ENCODE measurements at places on chromosomes 7 and 10.

DNA sequence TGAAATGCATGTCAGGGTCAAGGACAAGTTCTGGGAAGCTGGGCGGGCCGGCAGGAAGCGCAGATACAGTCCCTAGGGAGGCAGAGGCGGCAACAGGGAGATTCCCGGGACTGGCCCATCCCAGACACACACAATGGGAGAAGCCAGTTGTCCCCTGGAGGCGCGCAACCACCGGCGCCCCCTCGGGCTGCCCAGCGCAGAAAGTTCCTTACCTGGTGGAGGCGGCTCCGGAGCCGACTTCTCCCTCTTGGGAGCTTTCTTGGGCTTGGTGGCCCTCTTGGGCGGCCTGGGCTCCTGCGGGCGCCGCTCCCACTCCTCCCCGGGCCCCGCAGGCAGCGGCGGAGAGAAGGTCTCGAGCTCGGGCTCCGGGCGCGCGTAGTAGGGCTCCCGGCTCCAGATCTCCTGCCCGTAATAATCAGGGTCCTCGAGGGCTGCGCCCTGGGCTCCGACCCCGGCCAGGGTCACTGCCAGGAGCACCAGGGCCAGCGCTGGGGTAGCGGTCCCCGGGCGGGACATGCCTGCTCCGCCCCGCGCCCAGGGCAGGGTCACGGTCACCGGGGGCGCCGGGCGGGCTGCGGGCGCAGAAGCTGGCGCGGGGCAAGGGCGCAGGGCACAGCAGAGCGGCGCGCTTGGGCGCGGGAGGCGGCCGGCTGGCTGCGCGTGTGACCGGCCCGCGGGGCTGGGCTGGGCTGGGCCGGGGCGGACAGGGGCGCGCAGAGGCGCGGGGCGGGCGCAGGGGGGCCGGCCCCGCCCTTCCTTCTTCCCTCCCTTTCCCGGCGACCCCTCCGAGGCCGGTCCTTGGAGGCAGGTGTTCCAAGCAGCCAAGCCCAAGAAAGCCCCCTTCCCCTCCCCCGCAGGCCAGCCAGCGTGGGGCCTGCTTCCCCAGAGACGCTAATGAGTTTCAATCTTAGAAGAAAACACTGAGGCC, at the start of gene CPXM2:
CPXM2 (minus strand) TSS at position 664 of the 928 bp plus-strand sequence; CDS start at position 516, 148 bp downstream.
- peak; percentile 23 for DNase-seq

- no peak for DNase-seq
Measured at GRCh38 chr10:53990799-53991238, 810.2 kb downstream of the PCDH15 start.

GRCh38 chr7:128076796-128077271, 45.6 kb upstream of the LRRC4 start:
- no peak for DNase-seq

DNA sequence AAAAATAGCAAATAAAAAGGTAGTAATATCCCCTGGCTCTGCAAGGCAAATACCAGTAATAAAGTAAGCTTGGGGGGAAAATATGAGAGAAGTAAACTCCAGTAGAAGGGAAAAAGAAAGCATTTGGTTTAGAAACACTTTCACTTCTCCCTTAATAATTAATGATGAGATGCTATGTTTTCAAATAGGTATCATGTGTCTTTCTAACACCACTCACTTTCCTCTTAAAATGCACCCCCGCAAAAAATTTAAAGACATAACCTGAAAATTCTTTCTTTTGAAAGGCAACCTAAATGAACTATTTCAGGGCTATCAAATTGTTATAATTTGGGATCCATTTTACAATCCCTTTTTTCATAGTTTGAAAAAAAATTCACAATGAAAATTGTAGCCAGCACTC, 240.3 kb downstream of the SNX10 start:
- DNase-seq: no peak

DNA sequence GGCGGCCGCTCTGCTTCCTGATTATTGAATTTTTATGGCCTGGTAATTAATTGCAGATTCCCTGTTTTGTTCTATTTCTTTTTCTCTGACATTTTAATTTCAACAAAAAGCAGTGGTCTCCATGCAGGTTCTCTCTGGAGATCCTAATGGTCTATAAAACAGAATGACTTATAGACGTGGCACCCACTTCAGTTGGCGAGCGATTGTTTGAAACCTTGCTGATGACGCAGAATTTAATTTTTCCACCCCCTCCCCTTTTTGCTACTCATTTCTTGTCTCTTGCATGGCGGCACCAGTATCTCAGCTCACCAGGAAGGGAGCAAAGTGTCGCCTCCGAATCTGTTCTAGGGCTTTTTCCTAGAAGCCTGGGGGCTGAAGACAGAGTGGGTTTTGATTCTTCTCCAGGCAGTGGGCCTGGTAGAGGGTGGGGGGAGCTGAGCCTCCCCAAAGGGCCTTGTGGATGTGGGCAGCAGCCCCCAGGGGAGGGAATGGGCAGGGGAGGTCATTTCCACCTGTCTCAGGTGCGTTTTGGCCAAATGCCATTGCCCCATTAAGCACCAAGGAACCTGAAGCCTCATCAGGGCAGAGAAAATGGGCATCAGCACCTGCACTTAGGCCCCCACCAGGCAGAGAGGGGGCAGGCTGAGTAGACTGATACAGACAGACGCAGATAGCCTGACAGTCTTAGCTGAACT, 3.5 kb upstream of the COMTD1 start:
- DNase-seq: no peak
